SW 1271 (cell line): ENCODE measurements at places on chromosomes 6 and 20.

GRCh38 chr6:92380803-92381601 is 1038.4 kb downstream of the EPHA7 start:
- no peak for DNase-seq

- no peak for DNase-seq
These were observed at the start of gene PLCG1 for GRCh38 chr20:41136680-41137613. Gene PLCG1, plus strand, starts transcription at chr20:41137543. Its CDS starts 99 bp downstream, at chr20:41137642.

GRCh38 chr20:21812379-21812778 is 106.9 kb downstream of the PAX1 start:
- DNase-seq, result no peak

GRCh38 chr20:35801865-35802264 is 30.1 kb downstream of the PHF20 start:
- DNase-seq, result no peak

GRCh38 chr20:39242614-39243013 is 280.5 kb downstream of the DHX35 start:
- DNase-seq, result no peak

DNA sequence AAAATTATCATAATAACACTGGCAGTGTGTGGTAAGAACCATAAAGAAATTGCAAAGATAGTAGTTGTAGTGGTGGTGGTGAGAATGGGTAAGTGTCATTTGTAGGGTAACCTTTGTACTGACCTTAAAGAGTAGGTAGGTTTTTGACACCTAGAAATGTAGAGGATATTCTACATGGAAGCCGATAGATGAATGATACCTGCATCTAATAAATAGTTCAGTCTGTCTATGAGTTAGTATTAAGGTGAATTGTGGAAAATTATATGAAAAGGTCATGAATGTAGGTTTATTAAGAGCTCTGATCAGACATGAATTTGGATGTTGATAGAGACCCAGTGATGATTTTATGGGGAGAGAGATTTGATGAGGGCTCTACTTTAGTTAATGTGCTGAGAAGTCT is 78.1 kb downstream of the MYO6 start:
- DNase-seq, result no peak

DNA sequence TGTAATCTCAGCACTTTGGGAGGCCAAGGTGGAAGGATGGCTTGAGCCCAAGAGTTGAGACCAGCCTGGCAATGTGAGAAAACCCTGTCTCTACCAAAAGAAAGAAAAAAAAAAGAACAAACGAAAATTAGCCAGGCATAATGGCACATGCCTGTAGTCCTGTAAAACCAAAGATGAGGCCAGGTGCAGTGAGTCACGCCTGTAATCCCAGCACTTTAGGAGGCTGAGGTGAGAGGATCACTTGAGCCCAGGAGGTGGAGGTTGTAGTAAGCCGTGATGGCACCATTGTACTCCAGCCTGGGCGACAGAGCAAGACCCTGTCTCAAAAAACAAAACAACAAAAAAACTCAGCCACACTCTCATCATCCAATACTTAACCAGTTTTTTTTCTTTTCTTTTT is 32.5 kb upstream of the KIF3B start:
- DNase-seq, result no peak

GRCh38 chr6:15079288-15079817 is 166.5 kb upstream of the JARID2 start:
- no peak for DNase-seq

DNA sequence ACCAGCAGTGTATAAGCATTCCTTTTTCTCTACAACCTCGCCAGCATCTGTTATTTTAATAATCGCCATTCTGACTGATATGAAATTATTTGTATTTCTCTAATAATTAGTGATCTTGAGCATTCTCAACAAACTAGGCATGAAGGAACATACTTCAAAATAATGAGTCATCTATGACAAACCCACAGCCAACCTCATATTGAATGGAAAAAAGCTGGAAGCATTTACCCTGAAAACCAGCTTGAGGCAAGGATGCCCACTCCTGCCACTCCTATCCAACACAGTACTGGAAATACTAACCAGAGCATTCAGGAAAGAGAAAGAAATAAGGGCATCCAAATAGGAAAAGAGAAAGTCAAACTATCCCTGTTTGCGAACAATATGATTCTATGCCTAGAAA is 390.6 kb upstream of the ID4 start:
- DNase-seq, result no peak

GRCh38 chr6:111482188-111482958 is 645 bp downstream of the REV3L start:
- no peak for DNase-seq

DNA sequence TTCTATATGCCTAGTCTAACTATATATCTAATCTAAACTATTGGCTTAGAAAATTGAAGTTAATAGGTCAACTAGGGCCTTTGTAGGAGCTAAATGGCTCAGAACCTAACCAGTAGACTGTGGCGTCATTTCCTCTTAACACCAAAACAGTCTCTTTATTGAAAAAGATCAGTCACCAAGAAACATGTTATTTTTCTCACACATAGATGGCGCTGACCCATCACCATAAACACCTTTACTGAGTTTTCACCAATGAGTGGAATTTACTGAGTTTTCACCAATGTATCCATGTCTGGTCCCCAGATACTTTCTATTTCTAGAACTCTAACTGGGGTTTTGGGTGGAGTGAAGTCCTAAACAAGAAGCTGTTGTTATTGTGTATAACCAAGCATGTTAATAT is 636.0 kb downstream of the BCKDHB start:
- peak; percentile 30 for DNase-seq

DNA sequence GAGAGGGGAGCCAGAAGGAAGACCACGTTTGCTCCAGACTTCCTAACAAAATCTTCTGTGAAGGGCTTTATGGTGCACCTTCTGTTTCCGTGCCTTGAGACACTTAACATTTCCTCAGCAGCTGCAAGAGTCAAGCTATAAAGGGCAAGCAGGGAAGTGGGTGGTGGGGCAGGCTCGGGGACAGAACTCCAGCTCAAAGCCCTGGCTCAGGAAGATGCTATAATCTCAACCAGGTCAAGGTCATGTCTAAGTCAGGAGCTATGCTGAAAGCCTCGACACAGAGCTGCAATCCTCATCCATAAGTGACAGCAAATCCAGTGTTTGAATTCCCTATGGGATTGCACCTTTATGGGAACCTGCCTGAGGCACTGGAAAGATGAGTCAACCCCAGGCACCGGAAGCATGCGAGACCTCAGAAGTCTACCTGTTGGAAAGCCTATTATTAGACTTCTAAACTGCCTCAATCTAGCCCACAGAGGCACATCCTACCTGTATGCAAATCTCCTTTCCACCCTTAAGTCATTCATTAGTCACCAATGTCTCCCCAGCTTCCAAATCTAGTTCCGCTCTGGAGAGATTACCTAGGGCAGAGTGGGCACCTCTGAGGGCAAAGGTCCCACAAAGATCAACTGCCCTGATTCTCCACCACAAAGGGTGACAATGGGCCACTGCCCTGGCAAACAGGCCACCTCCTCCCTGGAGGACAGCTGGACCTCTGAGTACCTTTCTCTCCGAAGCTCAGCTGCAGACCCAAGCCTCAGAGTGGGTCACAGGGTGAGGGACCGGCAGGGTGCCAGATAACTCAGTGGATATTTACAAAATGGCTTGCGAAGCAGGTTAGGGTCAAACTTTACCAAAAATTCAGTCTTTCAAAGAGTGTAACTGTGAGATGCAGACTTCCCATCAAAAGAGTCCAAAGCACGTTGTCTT is 287.0 kb downstream of the CDC5L start:
- DNase-seq, result no peak

DNA sequence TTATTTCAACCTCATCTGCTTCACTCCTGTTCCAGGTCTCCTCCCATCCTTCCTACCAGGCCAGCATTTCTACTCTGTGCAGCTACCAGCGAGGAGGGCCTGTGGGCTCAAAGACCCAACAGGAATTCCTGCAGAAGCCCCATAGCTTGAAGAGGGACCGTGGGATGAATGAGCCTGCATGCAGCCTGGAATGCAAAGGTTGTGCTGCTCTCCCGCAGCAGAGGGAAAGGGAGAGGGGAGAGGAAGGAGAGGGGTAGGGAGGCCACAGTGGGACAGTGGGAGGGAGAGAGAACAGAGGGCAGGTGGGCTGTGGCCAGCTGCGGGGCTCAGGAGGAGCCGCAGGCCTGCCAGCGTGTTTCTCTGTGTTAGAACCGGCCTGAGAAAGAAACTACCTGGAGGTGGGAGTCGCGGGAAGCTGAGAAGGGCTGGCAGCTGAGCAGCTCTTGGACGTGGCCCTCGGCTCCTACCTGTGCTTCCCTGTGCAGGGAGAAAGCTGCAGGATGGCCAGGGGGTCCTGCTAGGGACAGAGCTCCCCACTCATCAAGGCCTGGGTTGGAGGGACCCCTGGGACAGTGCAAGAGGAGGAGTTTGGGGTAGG is 66.1 kb upstream of the MLN start:
- DNase-seq, result no peak

GRCh38 chr20:57596998-57597939 is 23.0 kb downstream of the ZBP1 start:
- peak; percentile 51 for DNase-seq

GRCh38 chr20:31833130-31833930 is 12.1 kb downstream of the FOXS1 start:
- DNase-seq, result peak; percentile 44

GRCh38 chr20:19993958-19994669 is 23.0 kb upstream of the NAA20 start:
- DNase-seq, result peak; percentile 66

DNA sequence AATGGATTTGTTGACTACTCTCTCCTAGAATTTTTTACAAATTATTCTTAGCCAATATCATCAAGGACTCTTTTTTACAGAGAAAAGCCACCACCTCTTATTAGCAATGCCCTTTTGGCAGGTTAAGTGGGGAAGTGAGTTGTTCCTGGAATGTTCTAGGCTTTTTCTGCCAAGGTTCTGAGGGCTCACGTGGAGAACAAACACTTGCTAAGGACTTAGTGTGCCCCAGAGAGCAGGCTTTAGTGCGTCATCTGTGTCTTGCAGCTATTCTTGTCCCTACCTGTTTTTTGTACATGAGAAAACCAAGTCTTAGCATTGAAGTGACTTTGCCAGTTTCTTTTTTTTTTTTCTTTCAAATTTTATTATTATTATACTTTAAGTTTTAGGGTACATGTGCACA is 33.5 kb downstream of the CFAP61 start:
- DNase-seq, result no peak

DNA sequence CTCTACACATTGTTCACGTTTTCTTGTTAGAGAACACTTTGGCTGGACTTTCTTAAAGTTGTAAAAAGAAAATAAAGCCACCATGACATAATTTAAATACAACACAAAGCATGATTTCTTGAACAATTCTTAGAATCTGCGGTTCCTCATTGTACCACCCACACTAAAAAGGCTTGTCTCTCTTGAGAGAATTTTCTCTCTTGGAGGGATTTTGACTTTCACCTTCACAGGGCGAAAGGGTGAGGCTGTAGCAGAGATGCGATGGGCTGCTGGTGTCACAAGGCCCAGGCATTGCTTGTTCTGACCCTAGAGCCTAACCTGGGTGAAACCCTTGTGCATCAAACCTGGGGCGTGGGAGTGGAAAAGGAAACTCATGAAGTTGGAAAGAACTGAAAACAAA is 122.7 kb upstream of the RIPOR2 start:
- DNase-seq, result no peak

- no peak for DNase-seq
These were observed 190.9 kb downstream of the CENPW start for GRCh38 chr6:126530775-126531174.

DNA sequence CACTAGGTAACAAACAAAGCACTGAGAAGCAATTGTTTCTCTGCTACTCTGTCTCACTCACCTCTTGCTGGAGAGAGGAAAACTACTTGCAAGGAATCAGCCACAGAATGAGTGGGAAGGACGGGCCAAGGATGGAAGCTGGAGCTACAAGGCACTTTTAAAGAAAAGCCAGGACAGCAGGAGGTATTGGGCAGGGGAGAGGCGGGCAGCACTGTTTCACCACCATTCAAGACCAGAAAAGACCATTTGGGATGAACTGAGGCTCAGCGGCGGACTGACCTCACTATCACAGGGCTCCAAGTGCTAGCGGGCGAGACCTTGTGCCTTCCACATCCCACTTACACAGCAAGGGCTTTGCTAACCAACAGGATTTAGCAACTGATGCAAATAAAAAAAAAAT is 137.4 kb downstream of the IPCEF1 start:
- no peak for DNase-seq

- no peak for DNase-seq
These were observed 175.6 kb upstream of the PDE7B start for GRCh38 chr6:135675862-135676261.

DNA sequence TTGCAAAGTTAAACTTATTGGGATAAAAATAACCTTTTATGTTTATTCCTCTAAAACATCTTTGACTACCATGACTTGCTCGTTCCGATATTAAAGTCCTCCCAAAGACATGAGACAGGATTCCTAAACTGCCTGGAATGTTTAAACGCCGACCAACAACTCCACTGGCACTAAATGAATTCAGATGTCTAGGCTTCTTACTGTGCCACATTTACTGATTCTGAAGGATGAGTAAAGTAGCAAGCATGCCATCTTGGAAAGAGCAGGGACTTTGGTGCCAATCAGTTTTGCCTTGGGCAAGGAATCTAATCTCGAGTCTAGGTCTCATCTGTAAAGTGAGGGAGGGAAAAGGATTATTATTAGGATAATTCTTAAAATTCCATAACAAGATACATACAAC is 25.3 kb downstream of the MBOAT1 start:
- no peak for DNase-seq

DNA sequence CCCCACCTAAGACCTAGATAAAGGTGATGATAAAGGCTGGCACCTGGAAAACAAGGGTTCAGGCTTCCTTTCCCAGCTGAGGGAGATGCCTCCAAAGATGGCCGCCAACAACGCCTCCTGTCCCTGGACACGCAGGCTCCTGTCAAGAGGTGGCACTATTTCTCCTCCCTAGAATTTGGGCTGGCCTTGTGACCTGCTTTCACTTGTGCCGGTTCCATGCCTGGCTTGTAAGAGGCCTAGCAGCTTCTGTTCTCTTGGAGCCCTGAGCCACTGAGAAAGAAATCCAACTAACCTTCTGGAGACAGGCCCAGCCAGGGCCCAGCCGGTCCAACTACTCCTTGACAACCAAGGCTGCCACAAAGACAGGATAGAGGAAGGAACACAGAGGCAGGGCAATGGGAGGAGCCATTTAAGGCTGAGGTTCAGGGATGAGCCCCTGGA is 60.2 kb upstream of the RALY start:
- DNase-seq, result peak; percentile 71

DNA sequence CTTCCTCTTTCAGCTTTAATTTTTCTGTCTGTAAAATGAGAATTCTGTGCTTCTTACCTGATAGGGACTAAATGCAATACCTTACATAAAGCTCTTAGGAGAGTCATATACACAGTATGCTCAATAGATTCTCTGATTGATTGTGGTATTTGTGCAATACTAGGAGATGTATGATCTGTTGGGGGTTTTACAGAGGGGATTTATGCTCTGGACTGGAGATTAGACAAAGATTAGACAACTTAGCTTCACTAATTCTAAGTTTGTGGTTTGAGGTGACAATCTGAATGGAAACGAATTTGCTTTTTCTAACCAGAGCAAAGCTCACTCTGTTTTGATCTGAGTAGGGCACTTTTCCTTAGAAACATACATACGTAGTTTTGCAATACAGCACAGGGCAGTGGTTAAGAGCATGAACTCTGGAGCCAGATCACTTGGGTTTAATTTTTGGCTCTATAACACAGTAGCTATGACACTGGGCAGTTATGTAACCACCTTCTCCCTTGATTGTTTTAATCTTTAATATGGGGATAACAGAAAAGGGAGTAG is 126.2 kb downstream of the RNF144B start:
- no peak for DNase-seq

- no peak for DNase-seq
These were observed 1.0 kb downstream of the MAP1LC3A start for GRCh38 chr20:34559311-34560140.

GRCh38 chr6:135213616-135214015 is 32.5 kb downstream of the MYB start:
- DNase-seq, result no peak

GRCh38 chr6:106244521-106244920 is 81.0 kb downstream of the ATG5 start:
- DNase-seq, result no peak
